Activated naive CD4-positive, alpha-beta T cell treated with anti-CD3 and anti-CD28 coated beads, Interleukin-2, amount 50 U/mL, for 72 hours (primary cell): ENCODE measurements at places on chromosomes 3 and 15.
A peak's percentile ranks its signal among the peaks of the same experiment; 100 is the strongest.

- no peak for DNase-seq
Measured at GRCh38 chr15:47186075-47186474, 531.2 kb upstream of the SEMA6D start.

GRCh38 chr15:101537483-101538080, 48.1 kb upstream of the PCSK6 start:
- no peak for DNase-seq

GRCh38 chr3:77605308-77605707, 565.4 kb downstream of the ROBO2 start:
- DNase-seq = no peak

DNA sequence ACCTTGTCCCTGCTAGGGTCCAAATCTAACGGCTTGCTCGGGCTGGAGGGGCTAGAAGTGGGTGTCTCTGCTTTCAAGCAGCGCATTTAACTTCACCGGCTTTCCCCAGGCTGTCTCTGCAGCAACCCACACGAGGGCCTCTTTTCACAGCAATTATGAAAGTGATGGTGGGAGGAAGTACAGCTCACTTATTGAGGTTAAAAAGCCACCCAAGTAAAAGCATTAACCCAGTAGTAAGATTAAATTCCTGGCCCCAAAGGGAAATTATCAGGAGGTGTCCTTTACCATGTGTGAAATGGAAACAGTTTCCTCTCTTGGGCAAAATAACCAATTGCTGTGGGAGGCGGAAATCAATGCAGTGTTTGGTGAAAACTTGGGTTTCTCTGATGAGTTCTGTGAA, 41.1 kb downstream of the NGRN start:
- DNase-seq = peak; percentile 45

DNA sequence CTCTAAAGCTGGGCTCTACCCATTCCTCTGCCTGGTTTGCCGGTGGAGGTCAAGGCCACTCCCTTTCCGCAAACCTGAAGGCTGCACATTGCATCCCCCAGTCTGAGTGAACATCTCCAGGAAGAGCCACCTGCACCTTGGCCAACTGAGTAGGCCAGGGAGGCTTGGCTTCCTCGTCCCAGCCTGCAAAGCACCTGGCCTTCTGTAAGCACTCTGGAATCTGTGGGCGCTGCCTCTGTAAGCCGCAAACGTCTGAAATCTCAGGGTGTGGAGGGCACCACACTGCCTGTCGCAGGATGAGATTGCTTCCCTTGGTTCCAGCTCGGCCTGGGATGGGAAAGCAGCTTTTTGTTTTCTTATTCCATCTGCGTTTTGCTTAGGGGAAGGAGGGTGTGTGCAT, 81.3 kb downstream of the SEC22A start:
- DNase-seq = no peak

DNA sequence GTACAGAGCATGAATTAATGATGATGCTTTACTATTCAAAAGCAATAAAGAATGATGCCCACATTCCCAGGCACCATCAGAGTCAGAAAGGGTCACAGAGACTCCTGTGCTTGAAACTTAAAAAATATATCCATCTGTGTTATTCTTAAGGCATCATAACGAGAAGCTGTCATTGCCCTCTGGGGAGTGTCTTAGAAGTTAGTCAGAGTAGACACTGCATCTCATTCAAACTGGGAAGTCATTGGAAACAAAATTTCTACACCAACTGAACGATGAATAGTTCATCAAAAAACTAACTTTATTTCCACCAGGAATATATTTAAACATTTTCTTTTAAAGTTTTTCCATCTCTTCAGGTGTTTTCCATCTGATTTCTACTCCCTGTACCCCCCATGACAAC, 122.9 kb downstream of the RFTN1 start:
- DNase-seq = no peak

DNA sequence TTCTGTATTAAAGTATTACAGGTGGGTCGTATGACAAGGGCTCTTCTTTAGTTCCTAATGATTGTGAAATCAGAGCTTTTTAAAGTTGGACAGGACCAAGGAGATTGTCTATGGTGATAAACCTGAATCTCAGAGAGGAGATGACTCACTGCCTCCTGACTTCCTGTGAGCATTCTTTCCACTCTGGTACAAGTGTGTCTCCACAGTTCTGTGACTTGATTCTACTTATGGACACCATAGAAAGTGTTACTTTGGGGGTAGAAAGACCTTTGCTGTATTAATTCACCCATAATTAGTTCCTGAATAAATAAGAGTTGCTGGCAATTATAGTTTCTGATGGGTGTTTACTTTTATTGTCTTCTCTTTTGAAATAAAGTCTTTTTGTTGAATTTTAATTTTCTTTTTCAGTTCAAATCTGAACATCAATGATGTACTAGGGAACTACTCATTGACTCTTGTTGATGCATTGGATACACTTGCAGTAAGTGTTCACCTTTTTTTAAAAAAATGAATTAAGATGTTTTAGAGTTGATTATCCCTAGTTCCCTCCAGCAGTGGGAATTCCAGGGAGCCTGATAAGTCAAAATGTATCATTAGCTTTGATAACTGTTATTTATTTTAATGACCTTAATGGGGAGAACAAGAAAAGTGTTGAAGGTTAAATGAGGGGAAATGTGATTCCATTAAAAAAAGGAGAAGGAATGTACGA, 7.4 kb downstream of the EDEM1 start:
- DNase-seq = no peak

DNA sequence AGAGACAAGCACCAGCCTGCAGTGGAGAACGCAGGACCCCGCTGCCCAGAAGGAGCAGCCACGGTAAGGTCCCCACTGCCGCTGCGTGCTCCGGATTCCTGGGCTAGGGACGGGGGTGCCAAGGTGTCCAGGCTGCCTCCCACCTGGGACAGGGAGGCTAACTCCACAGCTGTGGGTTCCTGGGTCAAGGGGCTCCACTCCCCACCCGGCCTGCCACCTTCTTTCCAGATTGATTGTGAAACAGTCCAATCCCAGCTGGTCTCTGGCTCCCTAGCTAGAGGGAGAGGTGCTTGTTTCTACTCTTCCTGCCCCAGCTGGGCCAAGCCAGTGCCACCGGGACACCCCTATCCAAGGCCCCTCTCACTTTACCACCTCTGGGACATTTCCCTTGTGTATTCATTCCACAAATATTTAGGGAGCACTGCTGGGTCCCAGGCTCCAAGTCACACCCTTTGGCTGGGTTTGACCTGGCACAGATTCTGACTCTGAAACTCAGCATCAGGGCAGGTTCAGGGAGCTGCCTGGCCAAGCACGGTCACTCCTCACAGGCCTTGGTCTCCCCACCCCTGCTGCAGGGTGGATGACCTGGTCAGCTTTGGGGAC, 1.9 kb downstream of the PAK6 start:
- DNase-seq = no peak

DNA sequence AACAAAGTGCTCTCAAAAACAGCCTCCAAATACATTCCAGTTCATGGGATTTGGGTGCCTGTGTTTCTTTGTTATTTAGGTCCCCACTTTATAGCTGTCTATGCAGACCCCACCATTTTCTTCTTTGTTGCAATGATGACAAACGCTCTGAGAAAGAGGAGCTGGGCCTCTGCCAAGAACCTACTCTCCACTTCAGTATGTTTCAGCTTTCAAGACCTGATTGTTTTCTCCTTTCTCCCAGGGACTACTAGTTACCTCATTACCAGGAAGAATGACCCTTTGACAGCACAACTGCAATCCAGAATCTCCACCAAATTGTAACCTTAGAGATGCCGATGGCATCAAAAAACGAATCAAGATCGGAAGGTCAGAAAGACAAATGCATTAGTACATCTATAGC, 236.8 kb downstream of the MEIS2 start:
- DNase-seq = no peak

- no peak for DNase-seq
Measured at GRCh38 chr3:117656391-117656790, 946.8 kb downstream of the TUSC7 start.

- no peak for DNase-seq
Measured at GRCh38 chr3:143307613-143308183, 188.1 kb downstream of the CHST2 start.

- DNase-seq = no peak
Measured at GRCh38 chr15:76114561-76114960, 54.8 kb downstream of the TMEM266 start.

DNA sequence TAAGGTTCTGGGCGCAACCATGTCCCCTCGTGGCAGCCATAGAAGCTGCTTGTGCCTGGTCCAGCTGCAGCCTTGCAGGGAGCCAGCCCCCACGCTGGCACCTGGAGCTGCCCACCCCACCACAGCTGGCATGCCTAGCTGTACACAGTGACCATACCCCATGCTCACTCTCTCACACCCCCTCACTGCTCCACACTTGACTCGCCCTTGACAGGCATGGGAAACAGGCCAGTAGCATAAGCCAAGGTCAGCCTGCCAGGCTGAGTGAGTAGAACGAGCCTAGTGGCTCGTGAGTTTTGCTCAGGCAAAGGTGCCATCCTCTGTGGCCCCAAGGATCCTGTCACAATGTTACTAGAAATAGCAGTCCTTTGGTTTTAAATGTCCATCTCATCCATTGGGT, 52.7 kb upstream of the CADM2 start:
- DNase-seq = no peak

DNA sequence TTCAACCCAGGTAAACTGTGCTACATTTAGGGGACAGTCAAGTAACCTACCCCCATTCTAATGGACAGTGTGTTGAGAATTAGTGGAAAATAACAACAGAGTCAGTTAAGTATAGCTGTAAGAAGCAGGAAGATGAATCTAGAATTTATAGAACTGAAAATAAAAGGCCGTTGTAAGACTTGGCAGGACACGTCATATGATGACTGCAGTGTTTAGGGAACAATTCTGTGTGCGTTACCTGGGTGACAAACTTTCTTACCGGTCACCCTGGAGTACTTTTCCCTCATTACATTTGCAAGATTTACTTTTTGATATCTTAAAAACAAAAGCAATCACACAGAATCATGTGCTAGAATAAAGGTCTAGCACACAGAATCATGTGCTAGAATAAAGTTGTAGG, 536.3 kb upstream of the ZNF717 start:
- DNase-seq = no peak

- DNase-seq = no peak
Measured at GRCh38 chr3:111590143-111590491, 5.0 kb downstream of the ZBED2 start.

GRCh38 chr3:187073581-187074098, 65.7 kb downstream of the RPL39L start:
- no peak for DNase-seq

- no peak for DNase-seq
Measured at GRCh38 chr3:159005137-159005536, 203.3 kb downstream of the MFSD1 start.

GRCh38 chr3:98541695-98542094, 9.9 kb downstream of the GPR15 start:
- no peak for DNase-seq

- no peak for DNase-seq
Measured at GRCh38 chr3:114234745-114235144, 2.6 kb downstream of the ZNF80 start.

GRCh38 chr3:177646749-177647148, 449.5 kb upstream of the TBL1XR1 start:
- DNase-seq = no peak

DNA sequence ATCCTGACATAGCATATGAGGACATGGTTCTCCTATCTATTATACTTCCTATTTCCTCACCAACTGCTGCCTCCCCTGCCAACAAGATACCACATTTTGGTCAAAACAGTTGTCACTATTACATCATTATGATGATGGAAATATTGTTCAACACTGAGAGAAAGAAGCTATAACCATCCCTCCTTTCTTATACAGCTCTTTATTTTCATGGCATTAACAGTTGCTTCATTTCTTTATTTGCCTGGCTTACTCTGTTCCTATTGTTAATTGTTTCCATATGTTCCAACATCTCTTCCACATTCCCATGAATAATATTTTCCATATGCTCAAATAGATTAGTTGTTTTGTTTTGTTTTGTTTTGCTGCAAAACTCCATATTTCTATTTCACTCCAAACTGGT, 40.8 kb upstream of the FILIP1L start:
- no peak for DNase-seq

DNA sequence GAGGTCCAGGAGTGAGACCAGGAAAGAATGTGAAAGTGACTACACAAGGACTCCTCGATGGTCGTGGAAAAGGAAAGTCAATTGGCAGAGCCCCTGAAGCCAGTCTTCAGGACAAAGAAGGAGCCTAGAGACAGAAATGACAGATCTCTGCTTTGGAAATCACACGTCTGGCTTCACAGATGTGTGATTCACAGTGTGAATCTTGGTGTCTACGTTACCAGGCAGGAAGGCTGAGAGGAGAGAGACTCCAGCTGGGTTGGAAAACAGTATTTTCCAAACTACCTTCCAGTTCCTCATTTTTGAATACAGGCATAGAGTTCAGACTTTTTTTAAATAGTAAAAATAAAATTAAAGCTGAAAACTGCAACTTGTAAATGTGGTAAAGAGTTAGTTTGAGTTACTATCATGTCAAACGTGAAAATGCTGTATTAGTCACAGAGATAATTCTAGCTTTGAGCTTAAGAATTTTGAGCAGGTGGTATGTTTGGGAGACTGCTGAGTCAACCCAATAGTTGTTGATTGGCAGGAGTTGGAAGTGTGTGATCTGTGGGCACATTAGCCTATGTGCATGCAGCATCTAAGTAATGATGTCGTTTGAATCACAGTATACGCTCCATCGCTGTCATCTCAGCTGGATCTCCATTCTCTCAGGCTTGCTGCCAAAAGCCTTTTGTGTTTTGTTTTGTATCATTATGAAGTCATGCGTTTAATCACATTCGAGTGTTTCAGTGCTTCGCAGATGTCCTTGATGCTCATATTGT, 6.0 kb downstream of the CCR2 start:
- no peak for DNase-seq

DNA sequence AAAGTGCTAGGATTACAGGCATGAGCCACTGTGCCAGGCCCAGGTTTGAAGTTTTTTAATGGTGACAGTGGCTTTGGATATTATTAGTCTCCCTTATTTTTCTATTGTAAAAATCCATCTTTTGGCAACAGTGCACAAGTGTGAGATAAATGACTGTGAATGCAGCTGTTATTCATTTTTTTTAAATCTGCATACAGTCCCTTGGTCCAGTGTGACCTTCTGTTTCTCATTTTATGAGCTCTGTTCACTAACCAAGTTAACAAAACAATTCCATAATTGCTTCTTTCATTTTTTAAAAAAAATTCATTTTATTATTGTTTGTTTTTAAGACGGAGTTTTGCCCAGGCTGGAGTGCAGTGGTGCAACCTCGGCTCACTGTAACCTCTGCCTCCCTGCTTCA, 381.8 kb downstream of the NAALADL2 start:
- no peak for DNase-seq

- DNase-seq = no peak
Measured at GRCh38 chr15:53589520-53590057, 169.9 kb downstream of the WDR72 start.

DNA sequence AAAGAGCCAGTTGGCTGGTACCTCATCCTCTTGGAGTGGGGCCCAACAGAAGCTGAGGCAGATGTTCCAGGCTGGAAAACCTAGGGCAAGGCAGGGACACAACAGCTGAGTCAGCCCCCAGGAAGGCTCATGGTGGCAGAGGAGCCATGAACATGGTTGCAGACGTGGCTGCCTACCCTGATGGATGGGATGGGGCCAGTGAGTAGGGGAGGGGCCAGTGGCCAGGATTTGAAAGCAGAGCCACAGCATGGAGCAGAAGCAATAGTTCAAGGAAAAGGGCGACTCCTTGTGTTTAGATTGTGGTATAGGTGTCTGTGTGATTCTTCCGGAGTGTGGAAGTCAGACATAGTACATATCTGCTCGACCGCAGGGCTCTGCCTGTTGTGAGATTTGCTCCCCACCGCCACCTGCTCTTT, 24.2 kb downstream of the PXYLP1 start:
- peak; percentile 38 for DNase-seq
